ENCODE measurements at places on chromosomes 4 and X.

- no peak for DNase-seq
Observed at GRCh38 chr4:173125216-173125812, 43.3 kb upstream of the GALNT7 start.

- peak; percentile 93 for DNase-seq
Observed at GRCh38 chrX:19990556-19991349, at the start of gene BCLAF3. TSS of gene BCLAF3 (minus strand) at chrX:19991061. CDS start at chrX:19970264, 20,797 bp downstream.

DNA sequence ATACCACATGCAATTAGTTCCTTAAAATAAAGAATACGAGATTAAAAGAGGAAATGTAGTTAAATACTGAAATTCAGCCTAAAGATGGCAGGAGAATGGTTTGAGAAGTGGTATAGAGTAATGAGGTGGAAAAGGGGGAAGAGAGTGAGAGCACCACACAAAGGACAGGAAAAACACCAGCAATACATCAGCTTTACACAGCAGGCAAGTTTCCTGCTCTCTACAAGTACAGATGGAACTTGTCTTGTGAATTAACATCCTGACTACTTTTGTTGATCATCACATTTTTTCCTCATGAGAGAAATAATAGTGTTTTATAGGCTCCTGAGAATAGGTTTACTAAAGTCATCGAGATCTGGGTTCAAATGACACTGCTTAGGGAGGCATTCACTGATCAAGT lies 2.9 kb upstream of the UNC5C start:
- no peak for DNase-seq

DNA sequence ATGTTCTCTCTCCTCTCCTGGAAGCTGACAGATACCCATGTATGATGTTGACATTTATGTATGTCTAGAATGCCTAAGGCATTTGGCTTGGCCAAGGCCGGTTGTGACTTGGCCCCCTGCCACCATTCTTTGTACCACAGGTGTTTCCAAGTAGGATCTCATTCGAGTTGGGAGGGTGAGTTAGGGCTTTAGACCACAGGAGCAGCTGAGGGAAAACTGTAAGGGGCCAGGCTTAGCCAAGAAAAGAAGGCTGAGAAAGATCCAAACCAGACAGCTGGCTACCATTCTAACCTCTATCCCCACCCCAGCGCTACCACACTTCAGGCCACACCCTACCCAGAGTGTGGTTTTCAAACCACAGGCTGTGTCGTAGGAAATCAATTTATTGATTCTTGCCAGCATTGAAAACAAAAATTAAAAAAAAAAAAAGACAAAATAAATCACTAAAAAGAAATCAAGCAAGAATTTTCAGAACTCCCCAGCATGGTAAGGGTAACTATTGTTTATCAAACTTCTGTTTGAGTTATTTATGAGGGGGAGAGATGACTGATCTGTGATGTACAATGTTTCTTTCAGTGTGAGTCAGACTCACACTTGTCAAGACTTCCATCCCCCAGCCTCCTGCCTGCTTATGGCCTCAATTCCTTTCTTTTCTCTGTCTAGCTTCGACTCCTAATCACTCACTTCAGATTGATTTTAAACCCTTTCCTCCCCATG lies 9.9 kb downstream of the TMSB4X start:
- no peak for DNase-seq

DNA sequence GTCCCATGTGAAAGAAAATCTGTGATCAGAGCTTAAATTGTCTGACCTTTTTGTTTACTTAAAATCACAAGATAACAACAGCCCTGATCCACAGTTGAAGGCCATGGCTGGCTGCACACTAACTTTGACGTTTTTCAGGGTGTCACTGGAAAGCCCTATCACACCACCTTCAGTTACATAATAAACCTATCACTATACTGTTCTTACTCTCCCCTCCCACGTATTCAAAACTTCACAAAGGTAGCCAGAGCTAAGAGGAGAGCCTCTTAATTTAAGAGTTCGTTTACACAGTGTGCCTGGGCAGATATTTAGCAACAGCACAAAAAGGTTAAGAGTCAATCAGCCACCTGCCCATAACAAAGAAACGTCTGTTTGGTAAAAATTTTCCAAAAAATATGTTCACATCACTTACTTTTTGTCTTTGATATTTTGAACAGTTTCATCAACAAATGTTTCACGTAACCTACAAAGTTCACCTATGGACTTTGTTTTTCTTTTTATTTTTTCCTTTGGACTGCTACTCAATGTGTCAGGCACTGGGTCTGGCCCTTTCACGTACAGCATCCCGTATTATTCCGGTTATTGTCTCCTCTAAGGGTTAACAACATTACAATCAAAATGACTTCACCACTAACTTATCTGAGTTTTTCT lies 25.0 kb downstream of the RFC1 start:
- DNase-seq, result no peak

GRCh38 chr4:109730619-109731545 lies 1.0 kb upstream of the PLA2G12A start:
- no peak for DNase-seq

DNA sequence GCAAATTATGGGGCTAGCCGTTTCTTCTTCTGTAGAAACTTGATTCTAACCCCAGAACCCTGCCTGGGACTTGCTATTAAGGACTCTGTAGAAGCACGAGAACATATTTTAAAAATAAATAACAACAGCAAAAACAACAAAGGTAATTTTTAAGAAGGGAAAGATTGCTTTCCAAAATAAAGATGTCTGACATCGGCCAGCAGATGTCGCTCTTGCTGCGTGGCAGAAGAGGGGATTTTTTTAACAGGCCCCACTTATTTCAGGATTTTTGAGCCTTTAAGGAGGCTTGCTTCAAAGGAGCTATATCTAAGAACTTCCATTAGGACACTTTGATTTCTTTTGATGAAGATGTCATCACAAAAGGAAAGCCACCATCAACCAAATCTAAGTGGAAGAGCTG lies 62.8 kb upstream of the EGFL6 start:
- peak; percentile 59 for DNase-seq

- no peak for DNase-seq
Observed at GRCh38 chr4:48193921-48194468, 59.9 kb upstream of the TXK start.

DNA sequence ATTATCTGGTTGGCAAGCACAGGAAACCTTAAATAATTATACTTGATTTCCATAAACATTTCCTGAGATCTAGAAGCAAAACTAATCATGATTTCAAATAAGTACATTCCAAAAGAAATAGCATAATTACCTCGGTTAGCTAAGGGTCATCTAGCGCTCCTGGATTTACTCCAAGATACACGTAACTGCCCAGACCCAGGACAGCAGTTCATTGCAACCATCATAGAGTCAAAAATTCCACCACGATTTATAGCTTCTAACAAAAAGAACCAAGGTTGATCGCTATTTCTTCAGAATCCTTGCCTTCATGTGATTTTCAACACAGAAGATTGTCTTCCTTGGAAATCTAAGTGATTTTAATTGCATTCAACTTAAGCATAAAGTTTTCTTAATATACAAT lies 1235.5 kb upstream of the TENM3 start:
- DNase-seq, result no peak

GRCh38 chr4:186500721-186501304 lies 54.6 kb downstream of the MTNR1A start:
- DNase-seq, result no peak

- DNase-seq, result no peak
Observed at GRCh38 chrX:53471346-53471745, 37.2 kb upstream of the HSD17B10 start.

DNA sequence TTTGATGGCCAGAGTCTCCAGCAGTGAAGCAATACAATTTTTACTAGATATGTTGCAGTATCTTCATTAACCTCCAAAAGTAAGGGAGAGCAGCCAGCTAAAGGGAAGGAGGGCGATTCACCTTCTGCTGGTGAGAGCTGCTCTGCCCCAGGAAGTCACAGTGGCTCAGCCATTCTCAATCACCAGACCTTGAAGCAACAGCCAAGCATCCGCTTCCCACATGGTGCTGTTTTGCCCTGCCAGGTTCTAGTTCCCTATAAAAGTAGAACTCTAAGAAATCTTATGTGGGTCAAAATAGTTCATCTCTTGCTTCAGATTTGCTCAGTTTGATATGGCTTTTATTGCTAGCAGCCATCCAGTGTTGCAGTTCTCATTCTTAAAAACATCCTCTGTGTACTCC lies 166.8 kb downstream of the STIM2 start:
- DNase-seq, result no peak

DNA sequence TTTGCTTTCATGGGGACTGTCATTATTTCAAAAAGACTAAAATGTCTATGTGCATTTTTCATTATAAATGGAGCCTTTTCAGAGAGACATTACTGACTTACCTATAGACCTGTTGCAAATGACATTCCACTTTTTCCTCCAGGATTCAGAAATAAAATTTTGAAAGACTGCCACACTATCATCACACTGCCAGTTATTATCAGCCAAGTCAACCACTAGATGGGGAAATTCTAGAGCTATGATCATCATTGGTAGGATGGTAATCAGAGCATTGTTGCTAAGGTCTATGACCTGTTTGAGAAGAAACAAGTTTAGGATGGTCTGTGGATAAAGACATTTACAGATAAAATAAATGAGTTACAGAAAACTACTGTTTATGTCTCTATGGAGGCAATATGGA lies 22.5 kb downstream of the LRRC66 start:
- DNase-seq, result no peak

DNA sequence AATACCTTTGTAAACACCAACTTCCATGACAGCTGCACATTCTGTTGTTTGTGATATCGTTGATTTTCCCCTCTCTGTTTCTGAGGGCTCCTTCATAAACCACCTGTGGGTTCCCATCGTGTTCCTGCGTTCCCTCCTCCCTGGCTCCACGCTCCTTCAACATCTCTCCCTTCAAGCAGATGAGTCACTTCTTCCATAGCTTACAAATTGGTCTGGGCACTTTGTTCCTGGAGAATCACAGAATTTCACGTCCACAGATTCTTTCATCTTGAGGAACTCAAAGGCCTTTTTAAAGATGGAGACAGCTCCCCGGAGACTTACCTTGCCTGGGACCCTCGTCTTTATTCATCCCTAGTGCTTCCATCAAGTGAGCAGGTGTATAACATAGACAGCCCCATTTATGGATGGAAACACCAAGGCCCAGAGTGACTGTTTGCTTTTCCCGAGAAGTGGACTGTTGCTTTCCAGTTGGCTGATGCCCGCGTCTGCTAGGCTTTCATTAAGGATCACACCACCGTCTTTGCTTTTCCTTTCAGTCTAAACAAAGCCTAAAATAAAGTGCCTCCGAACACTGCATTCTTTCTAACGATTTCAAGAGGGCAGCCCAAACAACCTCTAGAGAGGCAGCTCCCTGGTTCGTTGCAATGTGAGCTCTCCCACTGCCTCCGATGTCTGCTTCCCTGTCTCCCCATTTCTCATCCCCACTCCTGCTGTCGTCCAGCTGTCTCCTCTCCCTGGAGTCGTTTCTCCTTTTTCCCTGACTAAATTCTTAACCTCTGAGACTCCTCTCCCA lies 146.3 kb upstream of the STX18 start:
- no peak for DNase-seq

DNA sequence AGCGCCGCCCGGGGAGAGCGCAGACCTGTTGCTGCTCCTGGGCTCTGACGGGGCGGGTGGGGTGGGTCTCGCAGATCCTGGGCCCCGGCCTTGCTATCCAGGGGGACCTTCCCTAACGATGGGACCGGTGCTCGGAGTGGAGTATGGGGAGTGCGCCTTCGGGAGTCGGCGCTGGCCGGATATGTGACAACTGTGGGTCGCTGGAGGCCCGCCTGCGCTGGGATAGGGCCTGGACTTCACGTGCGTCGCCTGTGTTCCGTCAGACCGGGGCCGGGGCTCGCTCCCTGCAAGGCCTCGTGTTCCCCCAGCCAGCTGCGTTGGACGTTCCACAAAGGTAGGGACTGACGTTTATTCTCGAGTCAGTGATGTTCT lies 1.3 kb downstream of the TBL1X start:
- peak; percentile 25 for DNase-seq

DNA sequence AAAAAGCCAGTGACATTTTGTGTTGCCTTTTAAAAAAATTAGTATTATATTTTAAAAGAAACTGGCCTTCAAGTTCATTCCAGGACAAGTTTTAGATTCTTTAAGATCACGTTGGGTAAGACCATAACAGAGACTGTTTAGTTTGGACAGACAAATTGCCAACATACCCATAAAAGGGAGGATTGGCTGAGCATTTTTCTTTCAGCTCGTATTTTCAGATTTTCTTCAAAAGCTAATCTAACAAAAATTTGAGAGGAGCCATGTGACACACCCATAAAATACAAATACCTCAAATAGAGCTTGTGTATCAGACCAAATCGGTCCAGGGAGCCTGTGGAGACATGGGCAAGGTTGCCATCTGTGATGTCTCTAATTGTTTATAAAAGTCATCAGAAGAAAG lies 74.6 kb upstream of the C1QTNF7 start:
- no peak for DNase-seq

All from HEK293T (cell line).